ENCODE measurements at places on chromosomes 7 and 10. TPM values are rescaled to one million over a fixed set of nuclear protein-coding genes. Genes with fewer than 3 reads are reported as not detected.

DNA sequence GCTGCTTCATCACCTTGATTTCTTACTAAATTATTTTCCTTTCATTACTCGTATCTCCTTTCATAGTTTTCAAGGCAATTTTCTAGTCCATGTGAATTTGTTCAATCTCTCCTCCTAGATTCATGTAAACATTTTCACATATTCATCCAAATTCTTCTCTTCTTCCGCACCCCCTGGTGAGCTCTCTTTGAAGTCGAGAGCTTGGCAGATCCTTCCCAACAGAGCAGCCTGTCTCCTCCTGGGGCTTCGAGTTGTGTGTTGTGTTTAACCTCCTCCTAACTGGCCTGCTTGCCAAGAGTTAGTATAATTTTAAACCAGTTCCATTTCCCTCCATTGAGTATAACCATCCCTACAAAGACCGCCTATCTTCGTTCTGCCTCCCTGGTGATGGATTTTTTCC, 272.4 kb upstream of the CELF2 start:
- DNase-seq, result no peak

GRCh38 chr7:150410131-150410530, 31.0 kb downstream of the ZNF775 start:
- DNase-seq, result no peak

DNA sequence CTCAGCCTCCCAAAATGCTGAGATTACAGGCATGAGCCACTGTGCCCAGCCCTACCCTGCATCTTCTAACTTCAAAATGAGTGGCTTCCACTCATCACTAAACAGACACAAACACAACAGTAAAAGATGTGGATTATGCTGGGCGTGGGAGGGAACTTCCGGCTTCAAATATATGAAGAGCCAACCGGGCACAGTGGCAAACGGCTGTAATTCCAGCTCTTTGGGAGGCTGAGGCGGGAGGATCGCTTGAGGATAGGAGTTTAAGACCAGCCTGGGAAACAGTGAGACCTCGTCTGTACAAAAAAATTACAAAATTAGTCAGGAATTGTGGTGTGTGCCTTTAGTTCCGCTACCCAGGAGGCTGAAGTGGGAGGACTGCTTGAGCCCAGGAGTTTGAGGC, 92.2 kb upstream of the GNA12 start:
- peak; percentile 59 for DNase-seq

DNA sequence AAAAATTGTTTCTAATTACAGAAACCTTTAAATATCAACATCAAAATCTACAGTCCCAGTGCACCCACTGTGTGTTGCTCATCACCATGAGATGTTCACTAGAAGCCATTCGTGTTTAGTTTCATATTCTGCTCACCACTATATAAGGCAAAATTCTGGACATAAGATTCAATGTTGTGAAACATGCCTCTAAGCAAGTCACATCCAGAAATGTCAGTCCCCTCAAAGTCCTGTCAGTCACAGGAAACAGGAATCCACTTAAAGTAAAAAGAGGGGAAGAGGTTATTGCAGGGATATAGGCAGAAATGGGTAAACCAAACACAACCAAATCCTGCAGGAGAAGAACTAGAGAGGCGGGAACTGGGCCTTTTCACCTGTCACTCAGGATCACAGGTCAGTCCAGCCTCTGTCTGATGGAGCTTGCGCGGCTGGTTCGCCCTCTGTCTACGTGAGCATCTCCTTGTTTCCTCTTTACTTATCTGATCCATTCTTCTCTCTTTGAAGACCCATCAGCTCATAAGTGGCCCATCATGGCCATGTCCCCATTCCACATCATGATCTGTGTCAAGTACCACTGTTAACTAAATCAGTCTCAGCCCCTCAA, 58.4 kb downstream of the MYPN start:
- DNase-seq, result no peak

GRCh38 chr7:37354656-37355131, 94.0 kb downstream of the ELMO1 start:
- DNase-seq, result peak; percentile 85

SLC29A4 gene
- total RNA-seq, result 1.5 TPM

GRCh38 chr10:30583778-30584415, 45.7 kb downstream of the LYZL2 start:
- peak; percentile 62 for DNase-seq

TUBAL3 gene
- not detected for total RNA-seq

ZNF736 gene
- total RNA-seq, result 2.7 TPM

DNA sequence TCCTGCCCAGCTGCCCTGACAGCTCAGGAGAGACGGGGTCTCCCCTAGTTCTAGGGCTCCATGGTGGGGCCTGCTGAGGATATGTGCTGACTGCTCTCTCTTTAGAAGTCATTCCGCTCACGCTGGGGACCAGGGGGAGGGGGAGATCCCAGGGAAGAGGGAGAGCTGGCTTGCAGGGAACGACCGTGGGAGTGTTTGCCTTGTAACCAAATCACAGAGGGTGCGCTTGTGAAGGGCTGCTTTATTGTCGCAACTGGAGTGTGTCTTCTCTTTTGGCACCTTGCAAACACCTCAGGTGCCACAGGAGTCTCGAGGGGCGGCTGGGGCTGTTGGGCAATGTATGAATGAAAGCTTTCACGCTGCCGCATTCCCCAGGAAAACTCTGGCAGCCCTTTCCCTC, 531.3 kb upstream of the MKI67 start:
- DNase-seq, result no peak

FXYD4 gene
- not detected for total RNA-seq

GRCh38 chr7:135770139-135770710, 21.6 kb upstream of the FAM180A start:
- no peak for DNase-seq

LLCFC1 gene
- total RNA-seq, result not detected

- DNase-seq, result no peak
Observed at GRCh38 chr7:82362129-82362706, 81.4 kb downstream of the CACNA2D1 start.

GDF10 gene
- total RNA-seq, result 0.23 TPM

- no peak for DNase-seq
Observed at GRCh38 chr7:155291045-155291530, 6.6 kb upstream of the INSIG1 start.

GRCh38 chr7:125636320-125636962, 706.8 kb upstream of the POT1 start:
- no peak for DNase-seq

GRCh38 chr7:696812-697551, 29.5 kb upstream of the DNAAF5 start:
- no peak for DNase-seq

DNA sequence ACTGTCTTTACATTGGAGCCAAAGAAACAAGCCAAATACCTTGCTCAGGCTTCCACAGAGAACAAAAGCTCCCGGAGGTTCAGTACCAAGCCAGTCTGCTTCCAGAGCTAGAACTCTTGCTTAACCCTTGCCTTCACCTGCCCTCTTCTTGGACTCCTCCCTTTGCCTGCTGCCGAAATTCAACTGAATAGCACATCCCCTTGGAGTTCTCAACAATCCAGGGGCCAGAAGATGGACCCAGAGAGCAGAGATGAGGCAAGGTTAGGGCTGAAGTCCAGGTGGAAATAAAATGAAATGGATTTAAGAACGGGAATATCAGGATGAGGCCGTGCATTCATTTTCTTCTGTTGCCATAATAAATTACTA, 876 bp upstream of the PIK3AP1 start:
- DNase-seq, result no peak

GRCh38 chr7:155785536-155785935, 26.7 kb downstream of the SHH start:
- DNase-seq, result no peak

DNA sequence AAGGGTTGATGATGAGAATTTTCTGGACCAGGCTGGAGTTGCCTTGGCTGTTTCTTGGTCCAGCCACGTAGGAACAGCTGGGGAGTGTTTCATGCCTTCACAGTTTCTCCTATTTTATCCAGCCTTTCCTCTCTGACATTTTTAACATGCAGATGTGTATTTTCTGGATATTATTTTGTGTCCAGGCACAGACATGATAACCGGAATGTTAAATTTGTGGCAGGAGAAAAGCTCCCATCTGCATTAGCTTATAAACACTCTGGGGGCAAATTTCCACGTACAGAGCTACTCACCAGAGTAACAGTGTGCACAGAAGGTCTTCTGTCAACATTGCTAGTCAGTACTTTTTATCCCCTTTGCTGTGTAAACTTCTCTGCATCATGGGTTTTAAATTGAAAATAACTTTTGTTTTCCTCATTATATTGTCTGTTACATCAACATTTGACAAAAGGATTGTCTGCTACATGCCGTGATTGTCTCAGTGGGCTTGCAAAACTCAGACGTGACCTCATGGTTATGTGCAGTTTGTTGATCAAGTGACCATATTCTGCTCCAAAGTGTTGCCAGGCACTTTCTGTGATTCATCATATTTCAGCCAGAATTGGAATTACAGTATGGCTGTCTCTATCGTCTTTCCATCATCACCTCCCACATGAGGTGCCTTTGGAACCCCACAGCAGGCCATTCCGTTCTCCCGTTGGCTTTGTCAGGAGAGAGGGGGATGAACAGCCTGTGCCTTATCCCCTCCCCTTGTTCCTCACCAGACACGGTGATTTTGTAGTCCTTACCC, 41.4 kb downstream of the INSYN2A start:
- no peak for DNase-seq

ZNF117 gene
- total RNA-seq, result 3.9 TPM

JAKMIP3 gene
- 0.32 TPM for total RNA-seq

- DNase-seq, result peak; percentile 19
Observed at GRCh38 chr7:82443036-82443546, 486 bp downstream of the CACNA2D1 start.

DNA sequence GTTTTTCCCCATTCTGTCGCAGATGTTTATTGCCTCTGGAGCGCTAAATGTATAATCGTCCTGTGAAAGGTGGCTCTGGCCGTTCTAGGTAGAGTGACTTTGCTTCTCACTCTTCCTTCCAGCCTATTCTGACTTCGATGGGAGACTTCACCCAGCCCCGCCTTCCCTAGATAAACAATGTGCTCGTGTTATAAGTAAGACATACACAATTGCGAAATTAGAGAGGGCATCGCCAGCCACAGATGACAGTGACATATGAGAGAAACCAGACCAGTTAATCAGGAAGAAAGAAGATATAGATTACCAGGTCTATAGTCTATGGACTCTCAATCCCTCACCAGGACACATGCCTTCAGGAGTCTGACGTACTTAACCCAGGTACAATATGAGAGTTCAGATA, 1050.5 kb upstream of the AUTS2 start:
- DNase-seq, result no peak
